ENCODE measurements at places on chromosomes 1 and 21.

DNA sequence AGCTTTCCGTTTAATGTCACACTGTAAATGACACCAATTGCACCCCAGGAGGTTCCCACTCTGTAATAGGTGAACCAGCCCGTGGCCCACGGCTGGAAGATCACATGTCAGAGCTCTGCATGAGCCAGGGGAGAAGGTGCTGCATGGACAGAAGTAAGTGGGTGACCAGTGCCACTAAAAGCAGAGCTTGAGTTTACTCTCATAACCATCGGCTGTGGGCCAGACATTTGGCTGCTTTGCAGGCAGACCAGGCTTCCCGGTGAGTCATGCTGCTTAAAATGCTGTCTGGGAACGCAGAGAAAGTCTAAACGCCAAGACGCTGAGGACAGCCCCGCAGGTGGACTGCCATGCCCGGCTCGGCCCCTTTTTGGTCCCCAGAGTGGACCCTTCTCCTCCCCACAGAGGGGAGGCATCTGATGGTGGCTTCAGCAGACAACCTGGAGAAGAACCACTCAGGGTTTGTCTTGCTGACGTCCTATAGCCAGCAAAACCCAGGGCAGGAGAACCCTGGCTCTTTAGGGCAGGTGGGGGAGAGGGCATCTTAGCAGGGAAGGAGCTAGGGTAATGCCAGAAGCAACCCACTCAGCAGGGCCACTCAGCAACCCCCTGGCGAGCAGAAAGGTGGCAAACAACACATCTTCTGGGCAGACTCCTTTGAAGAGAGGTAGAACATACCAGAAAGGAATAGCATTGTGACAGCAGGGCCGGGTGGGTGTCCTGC lies 7.3 kb downstream of the KIAA2013 start:
- no peak for DNase-seq

GRCh38 chr1:46749404-46749803 lies 30.5 kb upstream of the EFCAB14 start:
- no peak for DNase-seq

DNA sequence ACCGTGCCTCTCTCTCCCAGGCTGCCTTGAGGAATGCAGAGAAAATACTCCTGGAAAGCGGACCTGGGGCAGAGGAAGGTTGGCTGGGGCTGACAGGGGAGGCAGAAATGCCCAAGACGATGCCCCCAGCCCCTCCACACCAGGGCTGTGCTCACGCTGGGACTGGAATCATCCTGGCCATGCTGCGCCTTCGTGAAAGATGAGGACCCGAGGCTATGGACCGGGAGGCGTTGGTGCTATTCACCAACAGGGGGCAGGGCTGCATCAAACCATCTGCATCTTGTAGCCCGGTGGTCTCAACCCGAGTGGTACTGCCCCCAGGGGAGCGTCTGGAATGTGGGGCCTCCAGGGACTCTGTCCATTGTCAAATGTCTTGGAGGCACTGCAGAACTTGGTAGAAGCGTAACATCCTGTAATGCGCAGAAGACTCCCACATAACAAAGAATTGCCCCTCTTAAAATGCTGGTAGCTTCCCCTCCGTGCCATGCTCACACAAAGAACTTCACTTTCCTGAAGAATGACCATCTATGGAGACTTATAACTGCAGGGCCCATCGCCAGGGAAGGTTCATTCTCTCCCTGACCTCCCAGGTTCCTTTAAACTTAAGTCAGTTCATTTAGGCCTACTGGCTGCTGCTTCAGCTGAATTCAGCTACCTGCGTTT lies 251.2 kb downstream of the RRAGC start:
- peak; percentile 42 for DNase-seq

DNA sequence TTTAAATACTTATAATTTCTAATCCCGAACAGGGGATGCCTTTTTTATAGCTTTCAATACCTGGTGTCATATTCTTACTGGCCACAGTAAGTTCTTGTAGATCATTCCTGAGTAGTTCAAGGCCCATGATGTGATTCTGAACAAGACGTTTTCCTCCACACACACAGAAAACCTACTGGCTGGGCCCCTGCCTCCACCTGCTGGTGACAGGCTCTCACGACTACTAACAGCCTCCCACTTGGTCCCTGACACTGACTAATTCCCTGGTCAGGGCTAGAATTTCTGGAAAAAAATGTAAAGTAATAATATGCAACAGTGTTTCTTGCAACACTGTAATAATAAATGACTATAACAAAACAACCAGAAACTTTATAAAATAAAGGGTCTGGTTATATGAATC lies 50.4 kb upstream of the RIPK4 start:
- peak; percentile 32 for DNase-seq

DNA sequence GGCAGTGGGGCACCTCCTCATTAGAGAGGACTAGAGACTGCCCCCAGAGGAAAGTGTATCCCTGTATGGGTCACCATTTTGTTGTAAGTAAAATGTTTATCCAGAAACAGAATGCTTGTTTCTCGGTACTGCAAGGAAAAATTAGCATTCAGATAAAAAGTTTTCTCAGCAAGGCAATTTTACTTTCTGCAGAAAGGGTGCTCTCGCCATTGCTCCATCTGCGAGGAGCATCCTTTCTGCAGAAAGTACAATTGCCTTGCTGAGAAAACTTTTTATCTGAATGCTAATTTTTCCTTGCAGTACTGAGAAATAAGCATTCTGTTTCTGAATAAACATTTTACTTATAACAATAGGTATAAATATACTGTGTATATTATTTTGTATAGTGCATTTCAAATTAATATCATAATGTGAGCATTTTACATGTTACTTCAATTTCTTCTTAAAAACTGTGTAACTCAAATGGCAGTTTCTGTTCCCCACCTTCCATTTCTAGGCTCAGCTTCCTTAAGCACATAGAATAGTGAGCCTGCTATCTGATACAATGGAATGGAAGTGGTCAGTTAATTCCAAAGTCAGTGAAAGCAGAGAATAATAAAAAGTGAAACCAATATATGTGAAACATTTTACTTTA lies 76.5 kb upstream of the DESI2 start:
- no peak for DNase-seq

DNA sequence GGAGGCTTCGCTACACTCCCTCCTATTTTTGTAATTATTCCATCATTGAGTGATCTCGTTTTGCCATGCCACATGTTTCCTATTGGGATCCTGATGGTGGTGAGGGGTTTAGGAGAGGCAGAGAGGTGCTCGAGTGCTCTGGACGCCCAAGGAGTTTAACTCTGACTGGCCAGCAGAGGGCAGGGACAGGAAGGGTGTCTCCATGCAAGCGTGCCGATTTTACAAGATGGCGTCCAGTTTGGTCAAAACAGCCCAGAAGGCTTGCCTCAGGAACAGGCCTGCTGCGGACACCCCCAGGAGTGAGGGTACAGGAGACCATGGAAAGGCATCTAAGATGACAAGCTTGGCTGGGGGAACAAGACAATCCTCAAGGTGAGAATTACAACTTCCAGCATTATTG lies 33.8 kb upstream of the KCNE2 start:
- DNase-seq: no peak

- DNase-seq: no peak
Observed at GRCh38 chr21:16709866-16710550, 802.8 kb upstream of the CXADR start.

DNA sequence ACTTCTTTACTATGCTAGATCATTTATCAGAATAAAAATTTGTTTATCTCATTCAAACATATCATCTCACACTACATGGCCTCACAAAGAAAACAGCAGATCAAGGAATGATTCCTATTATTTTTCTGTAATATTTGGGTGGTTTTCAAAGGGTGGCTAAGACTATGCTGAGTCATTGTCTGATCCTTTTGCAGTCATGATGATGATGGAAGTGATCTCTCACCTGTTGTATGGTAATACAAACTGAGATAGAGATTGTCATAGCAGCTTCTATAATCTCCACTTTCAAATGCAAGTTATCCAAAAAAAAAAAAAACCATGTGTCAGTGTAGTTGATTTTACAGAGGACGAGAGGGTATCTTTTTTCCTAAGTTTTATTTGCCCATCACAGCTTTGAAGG lies 37.2 kb upstream of the GBP5 start:
- no peak for DNase-seq

DNA sequence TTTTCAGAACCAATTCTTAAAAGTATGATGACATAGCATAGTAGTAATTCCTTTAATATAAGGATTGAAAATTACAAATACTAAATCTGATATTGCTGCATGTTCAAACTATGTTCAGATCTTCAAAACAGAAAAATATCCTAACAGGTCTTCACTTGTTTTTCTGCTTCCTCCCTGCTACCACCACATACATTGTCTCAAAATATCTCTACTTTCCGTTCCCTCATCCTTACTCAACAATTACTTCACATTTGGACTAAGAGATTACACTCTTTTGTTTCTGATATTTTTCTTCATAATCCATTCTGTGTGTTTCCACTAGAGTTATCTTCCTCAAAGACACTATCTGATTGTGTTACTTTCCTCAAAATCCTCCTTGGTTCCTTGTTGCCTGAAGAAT lies 125.1 kb downstream of the NEK7 start:
- no peak for DNase-seq

DNA sequence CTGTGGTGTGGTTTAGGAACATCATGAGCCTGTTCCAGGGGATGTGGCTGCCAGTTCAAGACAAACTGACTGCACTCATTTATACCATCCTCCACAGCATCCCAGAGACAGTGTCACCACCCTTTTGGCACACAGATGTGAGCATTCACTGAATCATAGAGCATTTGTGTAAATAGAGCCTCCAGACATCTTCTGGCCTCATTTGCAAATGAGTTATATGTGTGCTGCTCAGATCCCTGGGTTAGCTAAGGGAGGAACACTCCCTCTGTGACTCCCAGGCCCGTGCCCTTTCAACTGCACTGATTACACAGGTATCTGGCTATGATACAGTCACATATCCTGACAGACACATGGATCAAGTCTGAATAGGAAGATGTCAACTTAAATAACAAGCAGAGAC lies 351.5 kb upstream of the PLD5 start:
- no peak for DNase-seq

- no peak for DNase-seq
Observed at GRCh38 chr1:62194651-62195544, at the start of gene L1TD1. TSS of gene L1TD1 (plus strand) at chr1:62194849. CDS start at chr1:62206629, 11,780 bp downstream.

- no peak for DNase-seq
Observed at GRCh38 chr1:76950306-76950705, 83.0 kb downstream of the ST6GALNAC5 start.

DNA sequence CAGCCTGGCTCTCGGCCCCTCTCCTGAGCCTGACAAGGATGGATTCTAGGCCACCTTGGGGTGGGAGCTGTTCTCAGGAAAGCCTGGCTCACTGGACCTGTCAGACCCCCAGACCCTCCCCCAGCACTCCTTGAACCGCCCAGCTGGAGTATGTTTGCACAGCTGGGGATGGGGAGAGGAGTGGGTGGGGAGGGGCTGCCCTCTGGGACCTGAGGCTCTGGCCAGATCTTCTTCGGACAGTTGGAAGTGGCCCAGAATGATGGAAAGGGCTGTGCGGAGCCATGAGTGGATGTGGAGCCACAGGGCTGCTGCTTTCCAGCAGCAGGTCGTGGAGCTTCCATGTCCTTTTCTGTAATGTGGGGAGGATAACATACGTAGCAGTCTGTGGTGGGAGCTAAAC lies 43.0 kb upstream of the TRABD2B start:
- no peak for DNase-seq

- DNase-seq: peak; percentile 89
Observed at GRCh38 chr1:18557621-18558465, 72.8 kb upstream of the PAX7 start.

DNA sequence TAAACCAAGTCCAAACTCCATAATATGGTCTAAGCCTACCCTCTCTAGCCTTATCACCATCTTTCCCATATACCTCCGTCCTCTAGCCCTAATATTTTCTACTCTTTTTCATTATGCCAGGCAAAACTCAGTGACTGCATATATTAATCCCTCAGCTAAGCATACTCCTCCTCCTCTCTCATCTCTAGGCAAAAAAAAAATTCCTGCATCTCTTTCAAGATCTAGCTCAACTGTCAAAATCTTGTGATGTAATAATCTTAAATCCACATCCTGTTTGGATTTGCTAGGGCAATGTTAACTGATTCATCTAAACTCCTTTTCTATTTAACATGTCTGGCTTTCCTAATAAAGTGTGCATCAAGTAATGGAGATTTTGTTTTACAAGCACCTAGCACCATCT lies 20.4 kb downstream of the PRPF38A start:
- DNase-seq: no peak

GRCh38 chr1:31936981-31937299 lies 1.2 kb downstream of the PTP4A2 start:
- DNase-seq: no peak

DNA sequence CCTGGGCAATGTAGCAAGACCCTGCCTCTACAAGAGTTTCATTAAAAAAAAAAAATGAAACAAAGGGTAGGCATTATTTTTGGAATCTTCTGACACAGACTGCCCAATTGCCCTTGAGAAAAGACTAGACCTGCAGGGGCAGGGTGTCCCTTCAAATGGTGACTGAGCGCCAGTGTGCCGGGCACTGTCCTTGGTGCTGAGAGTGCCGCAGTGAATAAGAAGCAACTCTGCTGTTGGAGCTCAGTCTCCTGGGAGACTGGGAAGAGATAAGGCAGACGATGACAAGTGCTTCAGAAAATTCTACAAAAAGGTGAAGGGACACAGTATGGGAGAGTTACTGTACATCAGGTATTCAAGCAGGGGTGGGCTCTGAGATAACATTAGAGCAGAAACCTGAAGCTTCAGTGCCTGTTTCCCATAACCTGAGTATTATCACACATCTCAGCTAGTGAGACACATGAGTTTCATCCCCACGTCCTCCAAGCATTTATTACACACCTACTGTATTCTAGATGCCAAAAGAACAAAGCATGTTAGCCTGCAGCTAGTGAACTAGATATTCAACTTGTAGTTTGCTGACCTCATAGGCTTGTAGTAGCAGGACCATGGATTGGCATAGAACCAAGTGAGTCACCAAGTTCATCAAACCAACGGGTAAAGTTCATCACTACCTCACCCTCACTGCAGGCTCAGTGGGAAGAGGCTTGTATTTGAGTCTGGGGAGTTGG lies 18.4 kb upstream of the RPL11 start:
- DNase-seq: no peak

DNA sequence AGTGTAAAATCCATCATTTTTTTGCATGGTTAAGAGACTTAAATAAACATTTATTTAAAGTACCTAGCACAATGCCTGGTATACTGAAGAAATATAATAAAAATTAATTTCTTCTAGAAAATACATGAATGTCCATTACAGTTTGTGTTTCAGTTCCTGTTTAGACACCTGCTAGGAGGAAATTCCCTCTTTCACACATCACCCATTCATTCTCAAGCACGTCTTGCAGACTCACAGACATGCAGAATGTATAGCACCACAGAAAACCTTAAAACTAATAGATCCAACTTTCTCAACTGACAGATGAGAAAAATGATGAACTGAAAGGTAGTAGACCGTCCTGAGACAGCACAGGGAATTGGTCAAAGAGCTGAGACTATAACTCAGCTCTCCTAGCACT lies 172.2 kb upstream of the C8B start:
- no peak for DNase-seq

- DNase-seq: no peak
Observed at GRCh38 chr1:54153535-54154439, 987 bp upstream of the CDCP2 start.
